ENCODE measurements at places on chromosomes 4 and X. TPM values are rescaled to one million over a fixed set of nuclear protein-coding genes. Genes with fewer than 3 reads are reported as not detected.

The CYSLTR1 gene
- 9.6 TPM for polyA plus RNA-seq

- H3K4me3 ChIP-seq: no peak overlapping the region
- no peak for DNase-seq
- no peaks in the 10 kb centered on the region for H3K4me1 ChIP-seq
- H3K27me3 ChIP-seq: no peaks in the 10 kb centered on the region
These were observed 31.6 kb downstream of the TRMT44 start for GRCh38 chr4:8472158-8472688.

The TLR3 gene
- polyA plus RNA-seq: 0.09 TPM

DNA sequence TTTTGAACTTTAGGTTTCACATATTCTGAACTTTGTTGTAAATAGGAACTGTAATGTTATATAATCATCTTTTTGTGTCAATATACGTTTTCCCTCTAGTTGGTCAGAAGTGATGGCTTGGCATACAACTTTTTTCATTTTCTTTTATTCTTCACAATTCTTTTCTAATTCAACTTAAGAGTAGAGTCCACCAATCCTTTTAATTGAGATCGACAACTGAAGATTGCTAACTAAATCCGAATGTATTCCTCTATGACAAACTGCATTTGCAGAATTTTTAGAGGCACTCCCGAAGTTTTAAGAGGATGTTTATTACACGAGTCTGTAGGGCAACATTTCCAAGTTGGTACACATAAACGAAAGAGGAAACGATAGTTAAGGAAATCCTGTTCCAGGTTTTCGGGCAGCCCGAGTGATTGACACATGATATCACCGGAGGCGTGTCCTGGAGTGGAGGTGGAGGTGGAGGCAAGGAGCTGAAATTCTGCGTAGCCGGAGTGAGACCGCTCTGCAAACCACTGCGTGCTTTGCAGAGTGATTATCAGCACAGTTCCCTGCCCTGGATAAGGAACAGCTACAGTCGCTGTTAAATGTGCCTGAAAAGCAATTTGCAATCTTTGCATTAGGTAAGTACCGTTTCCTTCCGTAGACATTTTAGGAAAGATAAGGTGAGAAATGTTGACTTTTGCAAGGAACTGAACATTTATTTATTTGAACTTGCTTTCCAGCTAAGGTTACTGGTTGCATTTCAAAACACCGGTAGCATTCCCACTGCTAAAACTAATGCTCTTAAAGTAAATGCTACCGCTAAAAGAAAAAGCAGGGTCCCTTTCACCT lies at the start of gene SPRY1:
SPRY1 (plus strand) TSS at position 489 of the 837 bp plus-strand sequence. CDS start 4,797 bp downstream, outside the sequence.
- peak within 1 kb of the TSS; percentile 78 for H3K4me3 ChIP-seq
- H3K27me3 ChIP-seq: peaks cover 14% of the 10 kb centered on the region
- H3K27ac ChIP-seq: no peak within 1 kb of the TSS
- H3K36me3 ChIP-seq: no peaks in the 10 kb centered on the region

DNA sequence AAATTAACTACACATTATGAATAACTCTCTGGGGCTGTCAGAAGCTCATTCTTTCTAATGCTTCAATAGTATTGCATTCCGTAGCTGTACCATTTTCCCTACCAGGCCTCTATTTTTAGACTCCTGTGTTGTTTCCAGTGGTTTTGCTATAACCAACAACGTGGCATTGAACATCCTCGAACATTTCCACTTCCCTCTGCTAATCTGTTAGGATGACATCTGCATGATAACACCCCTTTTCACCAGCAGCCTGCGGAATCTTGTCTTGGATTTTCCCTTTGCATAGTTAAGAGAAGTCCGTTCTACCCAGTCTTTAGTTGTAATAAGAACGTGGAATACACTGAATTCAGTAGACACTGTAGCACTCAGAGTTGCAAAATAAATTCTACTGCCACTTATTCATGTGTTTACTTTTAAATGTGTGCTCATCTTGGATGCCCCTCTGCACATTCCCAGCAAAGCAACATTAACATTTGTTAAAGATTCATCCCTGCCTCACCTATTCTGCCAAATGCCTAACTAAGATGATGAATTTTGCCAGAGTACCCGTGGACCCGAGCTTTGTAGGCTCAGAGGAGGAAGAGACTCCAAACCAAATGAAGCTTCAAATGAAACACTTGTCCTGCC lies 55.6 kb downstream of the SEL1L3 start:
- no peak overlapping the region for H3K4me3 ChIP-seq
- no peaks in the 10 kb centered on the region for H3K27me3 ChIP-seq
- no peak overlapping the region for H3K27ac ChIP-seq
- DNase-seq: no peak
- no peaks in the 10 kb centered on the region for H3K36me3 ChIP-seq

DNA sequence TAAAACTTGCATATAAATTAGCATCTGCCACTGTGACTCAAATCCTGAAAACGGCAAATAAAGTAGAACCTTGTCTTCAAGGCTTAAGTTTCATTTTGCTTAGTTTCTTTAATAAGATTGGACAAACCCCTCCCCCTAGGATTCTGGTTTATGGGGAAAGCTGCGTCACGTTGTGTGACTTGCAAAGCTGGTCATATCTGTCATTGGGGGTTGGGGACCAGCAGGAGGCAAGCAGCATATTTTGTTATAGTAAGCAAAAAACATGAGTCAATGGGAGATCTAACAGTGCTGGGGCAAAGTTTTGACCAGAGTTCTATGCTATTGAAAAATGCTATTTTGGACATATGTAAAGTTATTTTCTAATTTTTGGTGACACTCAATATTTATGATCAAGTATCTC lies 407.3 kb downstream of the PCDH18 start:
- no peak overlapping the region for H3K27ac ChIP-seq
- no peaks in the 10 kb centered on the region for H3K27me3 ChIP-seq
- no peak for DNase-seq
- H3K4me3 ChIP-seq: no peak overlapping the region
- H3K36me3 ChIP-seq: no peaks in the 10 kb centered on the region
